ENCODE measurements at places on chromosomes 12 and 14.

DNA sequence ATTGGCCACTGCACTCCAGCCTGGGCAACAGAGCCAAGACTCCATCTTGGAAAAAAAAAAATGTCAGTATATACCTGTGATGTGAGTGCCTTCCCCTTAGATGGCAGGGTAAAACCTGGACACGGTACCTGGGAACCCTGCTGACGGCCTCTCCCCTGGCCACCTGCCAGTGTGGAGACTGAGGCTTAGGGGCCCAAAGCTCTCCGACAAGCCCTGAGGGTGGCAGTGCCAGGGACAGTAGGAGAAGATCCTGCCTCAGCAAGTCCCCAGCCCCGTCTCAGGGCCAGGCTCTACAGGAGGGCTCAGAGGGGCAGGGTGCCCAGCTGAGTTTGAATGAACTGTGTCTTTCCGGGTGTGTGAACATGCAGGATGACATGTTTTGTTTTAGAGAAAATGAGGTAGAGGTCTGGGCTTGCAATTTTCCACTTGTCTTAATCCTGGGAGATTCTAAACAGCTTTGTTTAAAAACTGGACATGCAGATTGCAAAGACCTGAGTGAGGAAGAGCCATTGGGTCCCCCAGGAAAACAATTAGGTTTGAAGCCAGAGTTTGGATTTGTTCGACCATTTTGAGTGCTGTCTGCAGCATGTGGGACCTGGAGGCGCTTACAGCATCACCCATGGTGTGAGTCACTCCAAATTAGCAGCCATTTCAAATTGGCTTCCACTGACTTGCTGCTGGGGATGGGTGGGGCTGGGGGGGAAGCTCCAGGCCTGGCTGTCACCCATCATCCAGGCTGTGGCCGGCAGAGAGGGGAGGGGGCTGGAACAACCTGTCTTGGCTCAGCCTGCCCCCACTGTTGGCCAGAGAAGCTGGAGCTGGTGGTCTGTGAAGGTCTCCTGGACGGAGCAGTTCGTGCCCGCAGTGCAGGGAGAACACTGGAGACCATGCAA, 10.8 kb downstream of the TSPAN9 start:
- no peak for DNase-seq

DNA sequence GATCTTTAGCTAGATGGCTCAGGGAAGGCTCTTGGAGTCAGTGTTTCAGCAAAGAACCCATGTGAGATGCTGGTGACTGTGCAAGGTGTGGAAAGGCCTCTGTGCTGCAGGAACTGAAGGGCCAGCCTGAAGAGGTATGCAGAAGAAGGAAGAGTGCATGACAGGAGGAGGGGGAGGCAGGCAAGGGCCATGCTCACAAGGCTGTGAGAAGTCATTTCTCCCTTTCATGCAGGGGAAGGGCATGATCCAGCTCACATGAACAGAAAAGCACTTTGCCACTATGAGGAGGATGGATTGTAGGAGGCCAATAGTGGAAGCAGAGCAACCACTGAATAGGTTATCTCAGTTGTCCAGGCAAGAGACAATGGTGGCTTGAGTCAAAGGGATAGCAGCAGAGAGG, 83.7 kb downstream of the SSPN start:
- DNase-seq: no peak

- DNase-seq: no peak
Measured at GRCh38 chr12:54935235-54935951, 49.2 kb downstream of the TESPA1 start.

DNA sequence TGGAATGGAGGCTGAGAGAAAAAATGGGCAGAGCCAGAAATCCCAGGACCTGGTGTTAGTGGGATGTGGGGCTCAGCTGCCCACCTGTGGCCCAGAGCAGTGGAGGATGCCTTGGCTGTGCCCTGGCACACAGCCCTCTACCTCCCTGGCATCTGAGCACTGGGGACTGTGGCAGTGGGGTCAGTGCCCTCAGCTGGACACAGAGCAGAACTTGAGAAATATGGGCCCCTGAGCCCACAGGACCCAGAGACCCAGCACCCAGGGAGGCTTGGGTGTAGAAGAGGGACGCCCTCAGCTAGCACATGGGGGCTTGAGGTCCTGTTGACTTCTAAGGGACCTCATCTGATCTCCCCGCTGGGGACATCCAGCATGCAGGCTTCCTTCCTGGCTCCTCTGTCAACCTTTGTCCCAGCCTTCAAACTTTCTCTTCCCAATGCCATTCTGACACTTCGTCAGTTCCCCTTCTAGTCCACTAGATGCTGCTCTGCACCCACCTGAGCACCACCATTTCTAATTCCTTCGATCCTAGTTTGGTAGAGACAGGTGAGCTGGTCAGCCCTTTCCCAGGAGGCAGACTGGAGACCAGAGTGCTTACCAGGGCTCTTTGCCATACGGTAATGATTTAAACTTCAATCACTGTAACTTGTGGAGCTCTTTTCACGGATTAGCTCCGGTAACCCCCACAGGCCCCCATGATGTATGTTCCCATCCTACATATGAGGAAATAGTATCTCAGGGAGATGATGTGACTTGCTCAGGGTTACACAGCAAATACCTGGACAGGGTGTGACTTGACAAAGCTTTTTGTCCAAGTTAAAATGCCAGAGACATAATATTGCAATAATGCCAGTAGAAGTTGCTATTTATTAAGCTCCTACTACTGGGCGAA, 143.7 kb downstream of the ASCL4 start:
- DNase-seq: no peak

- DNase-seq: no peak
Measured at GRCh38 chr14:101977311-101978071, 13.1 kb downstream of the DYNC1H1 start.

GRCh38 chr14:105486974-105487448, 325 bp downstream of the CRIP1 start:
- peak; percentile 55 for DNase-seq

- no peak for DNase-seq
Measured at GRCh38 chr12:21697904-21698630, 40.4 kb upstream of the LDHB start.

- no peak for DNase-seq
Measured at GRCh38 chr14:44989497-44990440, 27.8 kb downstream of the TOGARAM1 start.

DNA sequence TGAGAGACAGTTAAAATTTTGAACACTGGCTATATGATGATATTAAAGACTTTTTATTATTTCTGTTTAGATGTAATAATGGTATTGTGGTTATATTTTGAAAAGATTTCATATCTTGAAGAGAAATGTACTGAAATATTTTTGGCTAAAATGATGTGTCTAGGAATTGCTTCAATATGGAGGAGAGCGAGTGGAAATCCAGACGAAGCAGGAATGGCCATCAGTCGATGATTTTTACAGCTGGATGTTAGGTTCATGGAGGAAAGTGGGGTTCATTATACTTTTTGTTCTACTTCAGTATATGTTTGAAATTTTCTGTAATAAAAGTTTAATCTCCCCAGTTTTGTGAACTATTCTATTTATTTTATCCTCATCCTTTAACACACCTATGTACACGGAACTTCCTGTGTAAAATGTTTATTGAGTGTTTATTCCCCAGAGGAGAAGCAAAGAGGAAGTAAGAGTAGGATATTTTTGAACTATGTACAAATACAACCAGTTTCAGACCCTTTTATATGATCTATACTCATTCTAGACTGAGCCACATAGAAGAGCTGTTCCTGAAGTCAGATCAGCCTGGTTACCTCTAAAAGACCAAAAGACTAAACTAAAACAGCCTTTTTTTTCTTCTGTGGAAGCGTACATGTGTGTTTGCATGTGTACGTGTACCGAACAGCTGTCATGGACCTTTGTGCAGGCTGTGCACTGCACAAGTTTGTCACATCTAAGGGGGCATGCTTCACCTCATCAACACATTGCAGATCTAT, 211.0 kb upstream of the NUDT4 start:
- DNase-seq: no peak

GRCh38 chr12:76274420-76275083, 73.7 kb downstream of the BBS10 start:
- DNase-seq: no peak

- DNase-seq: no peak
Measured at GRCh38 chr12:13087766-13088165, 15.7 kb downstream of the GSG1 start.

- DNase-seq: no peak
Measured at GRCh38 chr14:86838363-86838762, 1154.6 kb downstream of the GALC start.

- DNase-seq: no peak
Measured at GRCh38 chr14:50826681-50827080, 4.3 kb downstream of the NIN start.

- no peak for DNase-seq
Measured at GRCh38 chr14:93989939-93990338, 7.2 kb upstream of the CCDC197 start.

- no peak for DNase-seq
Measured at GRCh38 chr12:113861708-113862312, 104.3 kb downstream of the RBM19 start.

DNA sequence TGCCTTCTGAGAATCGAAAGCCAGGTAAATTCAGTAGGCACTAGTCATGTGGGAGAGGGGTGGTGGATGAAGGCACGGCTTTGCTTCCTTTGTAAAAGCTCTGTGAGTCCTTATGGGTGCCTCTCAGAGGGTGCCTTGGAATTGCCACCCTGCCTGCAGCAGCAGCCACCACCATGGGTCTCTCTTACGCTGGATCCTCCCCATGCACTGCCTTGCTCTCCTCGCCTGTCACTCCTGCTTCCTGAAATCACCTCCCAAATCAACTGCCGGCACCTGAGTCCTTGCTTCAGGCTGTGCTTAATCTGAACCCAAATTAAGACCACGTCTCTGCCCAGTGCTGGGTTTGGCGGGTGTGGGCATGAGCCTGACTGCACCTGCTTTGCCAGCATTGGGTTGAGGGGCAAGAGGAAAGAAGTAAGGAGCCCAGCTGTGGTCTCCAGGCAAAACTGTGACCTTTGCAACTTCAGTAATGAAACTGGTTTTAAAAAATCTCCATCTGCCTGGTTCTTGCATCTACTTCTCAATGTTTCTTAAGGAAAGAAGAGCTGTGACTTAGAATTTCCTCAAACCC, 55.9 kb upstream of the CLMN start:
- no peak for DNase-seq

- no peak for DNase-seq
Measured at GRCh38 chr12:51593021-51593420, 2.0 kb downstream of the SCN8A start.

DNA sequence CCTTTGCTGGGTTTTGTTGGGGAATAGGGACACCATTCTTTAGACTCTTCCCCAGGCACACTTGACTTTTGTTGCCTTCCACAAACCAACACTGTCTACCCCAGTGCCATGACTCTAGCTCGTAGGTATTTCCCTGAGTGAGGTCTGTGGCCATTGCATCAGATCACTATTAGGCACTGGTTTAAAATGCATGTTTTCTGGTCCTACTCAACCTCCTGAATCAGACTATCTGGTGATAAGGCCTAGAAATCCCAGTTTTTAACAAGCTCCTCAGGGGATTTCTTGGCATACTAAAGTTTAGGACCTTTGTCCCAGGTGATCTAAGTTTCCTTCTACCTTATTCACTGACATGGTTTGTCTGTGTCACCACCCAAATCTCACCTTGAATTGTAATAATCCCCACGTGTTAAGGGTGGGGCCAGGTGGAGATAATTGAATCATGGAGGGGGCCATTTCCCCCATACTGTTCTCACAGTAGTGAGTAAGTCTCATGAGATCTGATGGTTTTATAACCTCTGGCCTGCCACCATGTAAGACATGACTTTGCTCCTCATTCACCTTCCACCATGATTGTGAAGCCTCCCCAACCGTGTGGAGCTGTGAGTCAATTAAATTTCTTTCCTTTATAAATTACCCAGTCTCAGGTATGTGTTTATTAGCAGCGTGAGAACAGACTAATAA, 87.8 kb upstream of the PSMC1 start:
- no peak for DNase-seq

GRCh38 chr14:69133206-69134125, 19.5 kb downstream of the DCAF5 start:
- no peak for DNase-seq

GRCh38 chr12:27119797-27120196, 37.4 kb upstream of the C12orf71 start:
- no peak for DNase-seq

DNA sequence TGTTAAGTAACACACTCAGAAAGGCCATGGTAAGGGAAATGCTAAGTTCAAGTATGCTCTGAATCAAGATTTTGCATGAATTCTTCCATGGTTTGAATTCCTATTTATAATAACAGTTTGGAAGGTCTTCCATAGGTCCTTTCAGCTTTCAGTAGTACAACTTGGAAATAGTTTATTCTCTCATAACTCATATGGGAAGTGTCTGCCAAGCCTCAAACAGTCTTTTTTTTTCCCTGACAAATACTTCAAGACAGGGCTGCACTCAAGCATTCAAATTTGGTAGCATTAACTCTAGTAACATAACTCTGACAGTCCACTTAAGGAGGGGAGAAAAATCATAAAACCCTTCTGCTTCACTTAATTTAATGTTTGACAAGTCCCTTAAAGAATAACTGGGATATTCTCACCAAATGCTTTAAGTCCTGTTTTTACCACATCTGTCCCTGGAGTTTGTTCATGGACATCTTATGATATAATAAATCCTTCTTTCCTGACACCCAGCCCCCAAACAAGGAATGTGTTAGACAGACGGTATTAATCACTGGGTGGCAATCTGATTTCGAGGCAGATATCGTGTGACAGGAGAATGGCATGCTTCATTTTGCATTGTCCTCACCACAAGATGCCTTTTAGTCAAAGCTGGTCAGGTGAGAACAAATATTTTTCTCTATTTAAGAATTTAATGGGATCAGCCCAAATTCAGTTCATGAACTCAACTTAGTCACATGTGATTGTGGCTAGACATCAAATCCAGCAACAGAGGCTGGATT, 165.7 kb downstream of the BMP4 start:
- no peak for DNase-seq

- DNase-seq: no peak
Measured at GRCh38 chr12:8860165-8860961, 37.9 kb downstream of the A2ML1 start.

DNA sequence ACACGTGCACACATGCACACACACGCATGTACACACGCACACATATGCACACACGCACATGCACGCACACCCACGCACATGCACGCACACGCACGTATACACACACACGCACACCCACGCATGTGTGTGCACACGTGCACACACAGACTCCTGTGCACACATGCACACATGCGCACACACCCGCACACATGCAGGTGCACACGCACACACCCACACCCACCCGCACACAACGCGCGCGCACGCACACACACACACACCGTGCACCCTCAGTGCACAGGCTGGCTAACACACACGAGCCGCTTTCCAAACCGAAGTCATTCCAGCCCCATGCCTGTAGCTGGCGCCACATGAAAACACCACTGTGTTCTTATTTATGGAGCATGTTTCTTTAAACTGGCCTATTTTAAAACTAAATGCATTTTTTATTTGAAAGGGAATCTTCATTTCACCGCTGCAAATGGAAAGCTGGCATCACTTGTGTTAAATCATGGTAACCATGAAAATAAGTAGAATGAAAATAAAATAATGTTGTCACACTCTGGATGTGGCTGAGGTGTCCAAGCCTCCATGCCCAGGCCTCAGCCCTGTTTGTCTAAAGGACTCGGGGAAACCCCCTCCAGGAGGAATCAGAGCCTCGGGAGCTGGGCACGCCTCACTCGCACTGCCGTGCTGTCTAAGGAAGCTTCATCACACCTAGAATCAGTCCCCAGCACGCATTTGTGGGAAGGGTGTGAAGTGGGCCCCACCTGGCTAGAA, 45.1 kb downstream of the GALNT9 start:
- DNase-seq: no peak

- DNase-seq: no peak
Measured at GRCh38 chr12:65532162-65532561, 253.7 kb downstream of the MSRB3 start.

Measured in T-helper 17 cell (primary cell).